Fibroblast of skin of right biceps (primary cell): ENCODE measurements at places on chromosomes 13 and 19.
A peak's percentile ranks its signal among the peaks of the same experiment; 100 is the strongest.

GRCh38 chr13:98834254-98834960 lies 81.9 kb upstream of the SLC15A1 start:
- DNase-seq = no peak

GRCh38 chr13:106573284-106573846 lies 5.4 kb upstream of the ARGLU1 start:
- DNase-seq = peak; percentile 65

- DNase-seq = no peak
Measured at GRCh38 chr13:93356469-93356868, 129.9 kb downstream of the GPC6 start.

- peak; percentile 85 for DNase-seq
Measured at GRCh38 chr19:4744451-4745174, 21.0 kb upstream of the DPP9 start.

- no peak for DNase-seq
Measured at GRCh38 chr13:20475927-20476691, 49.5 kb downstream of the CRYL1 start.

- no peak for DNase-seq
Measured at GRCh38 chr13:27968316-27969081, 616 bp downstream of the CDX2 start.

DNA sequence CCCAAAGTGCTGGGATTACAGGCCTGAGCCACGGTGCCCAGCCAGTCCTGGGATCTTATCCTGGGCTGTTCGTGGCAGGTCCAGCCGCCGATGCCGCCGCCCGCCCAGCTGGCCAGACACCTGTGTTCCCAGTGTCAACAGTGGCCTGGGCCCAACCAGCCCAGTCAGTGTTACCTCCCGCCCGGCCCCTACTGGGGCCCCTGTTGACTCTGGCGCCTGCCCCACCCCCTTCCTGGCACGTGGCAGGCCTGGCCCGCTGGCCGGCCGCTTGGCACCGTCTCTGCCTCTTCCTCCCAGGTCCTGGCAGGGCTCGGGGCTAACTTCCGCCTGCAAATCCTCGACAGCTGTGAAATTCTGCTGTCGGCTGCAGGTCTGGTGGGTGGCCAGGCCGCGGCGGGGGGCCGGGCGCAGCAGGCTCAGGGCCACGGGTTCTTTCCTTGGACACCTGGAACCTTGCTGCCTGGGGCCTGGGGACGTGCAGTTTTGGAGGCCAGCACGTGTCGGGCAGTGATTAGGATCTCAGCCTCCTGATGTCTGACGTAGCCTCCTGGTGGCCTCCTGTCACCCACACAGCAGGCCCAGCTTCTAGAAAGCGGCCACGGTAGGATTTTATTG lies 9.1 kb downstream of the ARID3A start:
- no peak for DNase-seq

DNA sequence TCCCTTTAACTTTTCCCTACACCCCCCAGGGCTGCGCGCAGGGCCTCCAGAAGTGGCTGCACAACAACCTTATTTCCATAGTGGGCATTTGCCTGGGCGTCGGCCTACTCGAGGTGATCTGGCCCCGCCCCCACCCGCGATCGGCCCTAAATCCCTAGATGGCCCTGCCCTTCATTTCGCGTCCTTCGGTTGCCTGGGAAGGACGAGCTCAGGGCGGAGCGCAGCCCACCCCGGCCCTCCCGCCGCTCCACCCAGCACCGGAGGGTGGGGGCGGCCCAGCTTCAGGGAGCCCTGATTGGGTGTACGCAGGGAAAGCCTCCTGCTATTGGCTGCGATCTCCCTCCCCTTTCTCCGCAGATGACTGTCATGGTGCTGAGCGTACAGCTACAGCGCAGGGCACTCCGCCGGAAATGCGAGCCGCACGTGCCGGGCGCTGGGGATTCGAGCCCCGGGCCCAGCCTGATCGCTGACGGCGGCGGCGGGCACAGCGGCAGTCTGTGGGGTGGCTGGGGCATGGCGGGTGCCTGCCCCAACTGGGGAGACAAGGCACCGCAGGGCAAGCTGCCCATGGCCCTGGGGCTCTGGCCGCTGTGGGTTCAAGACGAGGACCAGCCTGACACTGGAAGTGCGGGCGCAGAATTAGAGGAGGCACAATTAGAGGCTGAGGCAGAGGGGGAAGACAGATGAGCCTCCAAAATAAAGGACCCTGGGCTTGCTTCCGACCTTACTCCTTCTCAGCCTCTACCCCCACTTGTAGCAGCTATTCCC lies 4.3 kb downstream of the CD37 start:
- peak; percentile 87 for DNase-seq

- DNase-seq = no peak
Measured at GRCh38 chr13:93435651-93436050, 209.0 kb downstream of the GPC6 start.

DNA sequence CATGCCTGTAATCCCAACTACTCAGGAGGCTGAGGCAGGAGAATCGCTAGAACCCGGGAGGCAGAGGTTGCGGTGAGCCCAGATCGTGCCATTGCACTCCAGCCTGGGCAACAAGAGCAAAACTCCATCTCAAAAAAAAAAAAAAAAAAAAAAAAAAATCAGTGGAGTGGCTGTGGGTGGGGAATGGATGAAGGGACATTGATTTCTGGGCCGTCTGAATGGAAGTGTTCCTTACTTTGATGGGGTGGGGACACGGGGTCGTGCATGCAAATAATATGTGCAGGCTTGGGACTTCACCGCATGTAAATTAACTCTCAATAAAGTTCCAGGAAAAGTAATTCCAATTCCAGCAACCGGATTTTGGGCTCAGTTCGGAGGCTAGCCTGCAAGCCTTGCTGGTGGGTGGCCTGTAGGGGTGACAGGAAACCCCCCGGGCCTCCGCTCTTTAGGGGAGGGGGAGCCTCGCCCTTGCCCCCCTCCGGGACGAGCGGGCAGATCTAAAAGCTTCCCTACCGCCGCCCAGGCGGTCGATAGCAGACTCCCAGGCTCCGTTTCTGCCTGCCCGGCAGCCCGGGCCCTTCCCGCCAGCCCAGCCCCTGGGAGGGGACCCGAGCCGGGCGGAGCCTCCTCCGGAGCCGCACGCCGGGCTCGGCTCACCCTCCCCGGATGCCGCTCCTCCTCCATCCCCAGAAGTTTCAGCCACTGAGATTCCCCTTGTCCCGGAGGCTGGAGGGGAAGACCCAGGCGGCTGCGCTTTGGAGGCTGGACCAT lies 48.0 kb upstream of the ADGRE5 start:
- peak; percentile 52 for DNase-seq

DNA sequence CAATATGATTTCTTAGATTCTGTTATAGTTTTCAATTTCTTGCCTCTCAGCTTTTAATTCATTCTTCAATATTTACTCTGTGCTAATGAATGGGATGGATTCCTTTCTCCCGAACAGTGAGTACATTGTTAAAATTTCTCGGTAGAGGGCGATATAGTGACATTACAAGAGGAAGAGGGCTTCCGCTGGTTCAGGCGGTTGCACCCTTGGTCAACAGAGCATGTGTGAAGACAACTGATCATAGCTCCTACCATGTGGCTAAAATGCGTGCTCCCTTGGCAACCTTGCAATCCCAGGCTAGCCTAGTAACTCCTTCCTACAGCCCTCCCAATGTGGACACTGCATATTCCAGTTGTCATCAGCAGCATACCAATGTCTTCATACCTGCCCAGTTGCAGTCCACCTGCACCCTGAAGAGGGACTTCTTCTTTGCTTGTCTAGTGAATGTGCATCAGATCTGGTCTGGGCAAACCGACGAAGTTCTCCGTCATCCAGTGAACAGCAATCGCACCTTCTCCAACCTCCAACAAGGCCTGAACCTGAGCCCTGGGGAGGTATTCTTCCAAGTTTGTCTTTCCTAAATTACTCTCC lies 653.0 kb upstream of the GPC6 start:
- peak; percentile 22 for DNase-seq

GRCh38 chr19:45973553-45974338 lies at the start of gene NOVA2:
TSS of gene NOVA2 (minus strand) at chr19:45973865. CDS start at chr19:45973351, 514 bp downstream.
- DNase-seq = peak; percentile 64

DNA sequence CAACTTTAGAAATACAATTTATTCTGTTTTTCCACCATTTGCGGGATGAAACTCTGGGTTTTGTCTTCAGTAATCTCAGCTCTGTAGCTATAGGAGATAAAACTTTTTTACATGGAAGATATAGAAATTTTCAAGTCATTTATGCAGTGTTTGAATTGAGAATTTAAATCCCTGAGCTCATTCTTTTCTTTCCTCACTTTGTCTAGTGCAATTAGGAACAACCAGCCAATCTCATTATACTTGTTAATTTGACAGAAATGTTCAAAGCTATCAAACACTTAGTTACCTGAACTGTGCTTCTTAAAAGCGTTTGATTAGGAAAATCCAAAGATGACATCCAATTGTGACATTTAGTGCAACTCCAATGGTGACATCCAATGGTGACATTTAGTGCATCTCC lies 1014.3 kb downstream of the SLITRK5 start:
- no peak for DNase-seq

DNA sequence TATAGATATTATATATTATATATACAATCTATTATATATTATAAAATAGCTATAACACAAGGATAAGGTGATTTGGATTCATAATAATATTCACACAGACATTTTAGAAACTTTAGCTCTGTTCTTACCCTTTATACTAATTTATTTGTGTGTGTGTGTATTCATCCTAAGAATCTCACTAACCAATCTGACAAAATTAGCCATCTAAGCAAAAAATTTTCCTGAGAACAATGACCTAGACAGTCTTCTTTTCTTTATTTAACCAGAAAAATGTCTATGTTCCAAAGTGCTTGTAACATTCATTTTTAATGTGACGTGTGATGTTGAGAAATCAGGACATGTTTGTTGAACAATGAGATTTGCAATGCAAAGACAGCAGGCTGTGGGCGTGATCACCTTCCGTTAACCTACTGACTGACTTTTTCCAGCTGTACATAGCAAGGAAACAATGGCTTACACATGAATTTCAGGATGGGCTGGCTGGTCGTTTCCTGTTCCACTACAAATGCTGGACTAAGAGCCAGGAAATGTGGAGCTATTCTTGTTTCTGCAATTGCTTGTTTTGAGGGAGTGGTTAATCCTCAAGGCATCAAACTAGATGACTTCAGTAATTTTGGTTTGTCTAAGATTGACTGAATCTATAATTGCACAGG lies 634.6 kb upstream of the ARGLU1 start:
- peak; percentile 1 for DNase-seq

DNA sequence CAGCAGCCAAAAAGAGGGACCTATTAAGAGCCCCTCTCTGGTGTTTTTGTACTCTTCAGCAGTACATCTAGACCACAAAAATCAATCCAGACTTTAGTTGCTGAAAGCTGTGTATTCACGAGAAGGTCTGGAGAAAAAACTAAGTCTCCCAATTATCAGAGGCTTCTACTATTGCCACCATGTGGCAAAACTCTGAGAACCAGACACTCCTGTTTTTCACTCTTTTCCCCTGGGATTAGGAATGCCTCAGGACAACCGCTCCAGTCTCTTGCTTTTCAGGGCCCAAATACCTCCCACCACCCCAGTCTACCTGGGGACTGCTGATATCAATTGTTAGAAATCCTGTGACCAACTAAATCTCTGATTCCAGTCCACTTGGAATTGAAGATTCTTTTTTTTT lies 30.1 kb upstream of the OBI1 start:
- no peak for DNase-seq

- no peak for DNase-seq
Measured at GRCh38 chr13:113806104-113806471, 47.1 kb downstream of the TMEM255B start.

DNA sequence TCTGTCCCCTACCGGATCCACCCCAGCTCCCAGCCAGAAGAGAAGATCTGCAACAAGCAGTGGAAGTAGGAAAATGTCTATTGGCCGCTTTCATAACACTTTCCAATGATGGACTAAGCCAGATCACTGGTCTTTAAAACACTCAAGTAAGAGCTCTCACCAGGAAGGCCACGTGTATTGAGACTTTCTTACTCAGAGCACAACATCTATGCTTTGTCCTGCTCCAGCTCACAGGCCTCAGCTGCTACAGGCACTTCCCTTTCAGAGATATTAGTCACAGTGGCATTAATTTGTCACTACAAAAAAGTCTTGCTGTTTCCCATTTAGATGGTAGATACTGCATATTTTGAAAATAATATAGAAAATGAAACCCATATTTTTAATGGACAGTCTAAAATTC lies 164.2 kb downstream of the ABCC4 start:
- DNase-seq = peak; percentile 16

- no peak for DNase-seq
Measured at GRCh38 chr19:57905258-57905657, 11.1 kb downstream of the ZNF417 start.

GRCh38 chr19:1747285-1748114 lies 5.8 kb upstream of the ONECUT3 start:
- DNase-seq = peak; percentile 95

GRCh38 chr13:28047757-28048388 lies 52.5 kb downstream of the FLT3 start:
- peak; percentile 43 for DNase-seq

DNA sequence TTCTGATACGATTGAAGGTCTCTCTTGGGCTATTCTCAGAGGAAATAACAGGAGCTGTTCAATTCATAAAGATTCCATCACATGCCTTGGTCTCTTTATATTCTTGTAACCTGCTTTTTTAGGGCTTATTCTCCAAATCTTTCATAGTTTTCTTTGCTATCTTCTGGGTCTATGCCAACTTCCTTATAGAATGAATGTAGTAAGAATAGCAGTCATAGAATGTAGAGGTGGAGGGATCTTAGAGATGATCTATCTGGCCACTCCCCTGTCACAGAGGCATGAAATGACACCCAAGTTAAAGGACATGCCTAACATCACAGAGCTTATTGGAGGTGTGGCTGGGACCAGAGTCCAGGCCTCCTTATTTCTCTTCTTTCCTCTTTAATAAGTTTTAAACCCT lies 13.2 kb downstream of the LCP1 start:
- no peak for DNase-seq

DNA sequence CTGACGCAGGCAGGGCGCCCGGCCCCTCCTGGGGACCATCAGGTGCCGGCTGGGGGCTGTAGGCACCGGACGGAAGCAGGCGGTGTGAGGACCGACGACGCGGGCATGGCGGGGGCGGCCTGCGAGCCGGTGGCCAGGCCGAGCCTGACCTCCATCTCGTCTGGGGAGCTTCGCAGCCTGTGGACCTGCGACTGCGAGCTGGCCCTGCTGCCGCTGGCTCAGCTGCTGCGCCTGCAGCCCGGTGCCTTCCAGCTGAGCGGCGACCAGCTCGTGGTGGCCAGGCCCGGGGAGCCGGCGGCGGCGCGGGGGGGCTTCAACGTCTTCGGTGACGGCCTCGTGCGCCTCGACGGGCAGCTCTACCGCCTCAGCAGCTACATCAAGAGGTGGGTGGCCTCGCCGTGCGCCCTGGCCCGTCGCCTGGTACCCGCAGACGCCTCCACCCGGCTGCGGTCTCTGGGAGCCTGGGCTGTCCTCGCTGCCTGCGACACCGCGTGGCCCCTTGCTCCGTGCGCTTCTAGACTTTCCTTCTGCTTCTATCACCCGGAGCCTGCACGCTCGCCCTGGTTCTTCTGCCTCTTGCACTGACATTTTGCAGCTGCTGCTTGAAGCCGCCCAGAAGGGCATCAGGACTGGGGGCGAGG lies 460 bp downstream of the MEDAG start:
- DNase-seq = peak; percentile 28

GRCh38 chr13:24083141-24083540 lies 77.4 kb upstream of the SPATA13 start:
- DNase-seq = no peak
